ENCODE measurements at places on chromosomes 4 and X.

DNA sequence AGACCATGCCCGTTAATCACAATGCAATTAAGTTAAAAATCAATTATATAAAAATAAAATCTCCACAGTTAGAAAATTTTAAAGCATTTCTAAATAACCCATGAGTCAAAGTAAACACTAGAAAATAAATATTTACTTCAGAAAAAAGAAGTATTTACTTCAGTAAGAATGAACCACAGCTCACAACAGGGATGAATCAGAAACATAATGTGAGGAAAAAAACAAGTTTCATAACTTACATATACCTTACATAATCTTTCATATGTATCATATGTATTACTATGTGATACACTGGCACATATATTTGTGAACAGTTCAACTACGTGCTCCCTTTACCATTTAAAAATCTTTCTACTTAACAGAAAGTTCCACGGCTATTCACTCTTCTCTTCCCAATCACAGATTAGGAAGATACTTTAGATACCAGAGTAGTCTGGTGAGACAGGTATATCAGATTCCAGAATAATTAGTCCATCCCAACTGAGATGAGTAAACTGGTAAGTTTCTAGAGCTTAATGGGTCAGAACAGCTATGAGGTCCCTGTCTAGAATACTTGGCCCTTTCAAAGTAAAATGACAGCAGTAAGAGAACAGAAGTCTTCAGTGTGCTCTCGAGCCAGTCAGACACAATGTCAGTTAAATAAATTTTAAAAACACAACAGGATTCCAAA is 70.3 kb downstream of the SH3RF1 start:
- DNase-seq: no peak

- DNase-seq: no peak
These were observed 94.3 kb downstream of the SH2D1A start for GRCh38 chrX:124440695-124441094.

DNA sequence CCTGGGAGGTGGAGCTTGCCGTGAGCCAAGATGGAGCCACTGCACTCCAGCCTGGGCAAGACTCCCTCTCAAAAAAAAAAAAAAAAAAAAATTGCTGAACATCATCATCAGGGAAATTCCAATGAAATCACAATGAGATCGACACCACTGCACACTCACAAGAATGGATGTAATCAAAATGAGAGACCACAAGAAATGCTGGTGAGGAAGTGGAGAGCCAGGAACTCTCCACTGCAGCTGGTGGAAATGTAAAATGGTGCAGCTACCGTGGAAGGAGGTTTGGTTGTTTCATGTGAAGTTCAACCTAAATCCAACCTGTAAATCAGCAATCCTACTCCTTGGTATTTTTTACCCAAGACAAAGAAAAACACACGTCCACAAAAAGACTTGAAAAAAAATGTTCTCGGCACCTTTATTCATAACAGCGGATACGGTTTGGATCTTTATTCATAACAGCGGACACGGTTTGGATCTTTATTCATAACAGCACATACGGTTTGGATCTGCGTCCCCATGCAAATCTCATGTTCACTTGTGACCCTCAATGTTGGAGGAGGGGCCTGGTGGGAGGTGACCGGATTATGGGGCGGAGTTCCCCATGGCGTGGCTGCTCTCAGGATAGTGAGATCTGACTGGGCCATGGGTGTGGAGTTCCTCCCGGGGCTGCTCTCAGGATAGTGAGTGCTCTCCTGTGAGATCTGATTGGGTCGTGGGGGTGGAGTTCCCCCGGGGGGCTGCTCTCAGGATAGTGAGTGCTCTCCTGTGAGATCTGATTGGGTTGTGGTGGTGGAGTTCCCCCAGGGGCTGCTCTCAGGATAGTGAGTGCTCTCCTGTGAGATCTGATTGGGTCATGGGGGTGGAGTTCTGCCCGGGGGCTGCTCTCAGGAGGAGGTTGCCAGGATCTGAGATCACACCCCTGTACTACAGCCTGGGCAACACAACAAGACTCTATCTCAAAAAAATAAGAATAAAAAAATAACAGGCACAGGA is 7.7 kb downstream of the GAK start:
- no peak for DNase-seq

DNA sequence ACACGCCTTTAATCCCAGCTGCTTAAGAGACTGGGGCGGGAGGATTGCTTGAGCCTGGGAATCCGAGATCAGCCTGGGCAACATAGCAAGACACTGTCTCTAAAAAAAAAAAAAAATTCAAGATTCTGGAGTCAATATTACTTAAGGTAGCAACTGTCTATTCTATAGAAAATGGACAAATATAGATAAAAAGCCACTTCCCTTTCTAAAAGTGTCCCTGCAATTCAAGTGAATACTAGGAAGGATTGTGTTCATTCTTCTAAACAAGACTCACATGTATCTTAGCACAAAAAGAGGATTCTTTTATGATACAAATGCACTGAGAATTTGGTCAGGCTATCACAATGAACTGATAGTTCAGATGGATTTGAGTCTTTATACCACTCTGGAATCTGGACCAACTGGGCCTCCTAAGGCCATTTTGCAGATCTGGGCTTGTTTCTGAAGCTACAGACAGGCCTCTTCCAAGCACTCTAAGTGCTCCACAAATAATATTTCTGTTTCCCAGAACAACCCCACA is 7.0 kb downstream of the PKD2 start:
- DNase-seq: no peak

- DNase-seq: no peak
These were observed 58.6 kb downstream of the AREG start for GRCh38 chr4:74503580-74503979.

DNA sequence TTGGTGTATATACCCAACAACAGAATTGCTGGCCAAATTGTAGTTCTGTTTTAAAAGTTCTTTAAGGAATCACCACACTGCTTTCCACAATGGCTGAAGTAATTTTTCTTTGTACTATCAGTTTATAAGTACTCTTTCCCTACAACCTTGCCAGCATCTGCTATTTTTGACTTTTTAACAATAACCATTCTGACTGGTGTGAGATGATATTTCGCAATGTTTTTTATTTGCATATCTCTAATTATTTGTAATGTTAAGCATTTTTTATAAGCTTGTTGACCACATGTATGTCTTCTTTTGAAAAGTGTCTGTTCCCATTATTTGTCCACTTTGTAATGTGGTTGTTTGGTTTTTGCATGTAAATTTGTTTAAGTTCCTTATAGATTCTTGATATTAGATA is 509.9 kb upstream of the POU3F4 start:
- no peak for DNase-seq

DNA sequence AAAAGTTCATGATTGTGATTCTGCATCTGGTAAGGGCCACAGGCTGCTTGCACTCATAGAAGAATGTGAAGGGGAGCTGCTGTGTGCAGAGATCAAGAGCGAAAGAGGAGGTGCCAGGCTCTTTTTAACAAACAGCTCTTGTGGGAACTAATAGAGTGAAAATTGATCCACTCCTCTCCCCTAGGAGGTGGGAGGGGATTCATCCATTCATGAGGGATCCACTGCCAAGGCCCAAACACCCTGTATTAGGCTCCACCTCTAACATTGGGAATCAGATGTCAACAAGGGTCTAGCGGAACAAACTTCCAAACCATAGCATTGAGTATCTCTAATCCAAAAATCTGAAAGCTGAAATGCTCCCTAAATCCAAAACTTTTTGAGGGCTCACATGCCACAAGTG is 16.4 kb upstream of the PPID start:
- DNase-seq: no peak

All from activated CD4-positive, alpha-beta T cell treated with anti-CD3 and anti-CD28 coated beads, Interleukin-2, amount 10 ng/mL, durations not matched to agents 7 days and 5 days (primary cell).